ENCODE measurements at places on chromosomes 6 and 20.
A peak's percentile ranks its signal among the peaks of the same experiment; 100 is the strongest.

GRCh38 chr6:9240861-9241260, 805.5 kb upstream of the SLC35B3 start:
- no peak for DNase-seq

DNA sequence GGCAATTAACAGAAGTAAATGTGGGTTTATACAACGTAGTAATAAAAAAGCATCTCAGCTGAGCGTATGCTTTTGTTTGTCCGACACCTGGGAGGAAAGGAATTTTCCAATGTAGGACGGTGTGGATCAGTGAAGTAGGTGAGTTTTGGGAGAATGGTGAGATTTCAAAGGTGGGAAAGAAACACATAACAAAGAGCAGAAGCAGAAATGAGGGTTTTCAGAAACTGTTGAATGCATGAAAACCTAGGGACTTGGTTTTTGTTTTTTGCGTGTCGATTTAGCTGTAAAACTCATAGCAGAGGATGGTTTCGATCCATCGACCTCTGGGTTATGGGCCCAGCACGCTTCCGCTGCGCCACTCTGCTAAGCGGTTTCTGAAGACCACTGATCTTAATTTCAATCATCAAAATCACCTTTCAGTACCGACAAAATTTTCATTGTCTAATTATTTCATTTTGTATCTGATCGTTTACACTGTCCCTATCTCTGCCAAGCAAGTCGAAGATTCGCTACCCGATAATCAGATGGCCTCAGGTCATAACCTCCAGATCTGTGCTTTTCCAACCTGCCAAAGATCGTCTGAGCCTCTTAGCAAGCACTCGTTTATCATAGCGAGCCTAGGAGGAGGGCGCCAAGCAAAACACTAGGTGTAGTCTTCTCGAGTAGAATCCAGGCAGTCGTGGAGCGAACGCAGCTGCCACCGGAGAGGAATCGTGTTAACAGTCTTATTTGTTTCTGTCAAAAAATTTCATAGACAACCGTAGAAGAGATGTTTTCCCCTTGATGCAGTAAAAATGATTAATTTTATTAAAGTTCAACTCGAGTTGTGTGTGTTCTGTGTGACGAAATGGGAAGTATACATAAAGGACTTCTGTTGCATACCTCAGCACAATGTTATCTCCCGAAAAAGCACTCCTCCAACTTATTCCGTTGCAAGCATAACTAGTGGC, 20.9 kb upstream of the POM121L2 start:
- peak; percentile 76 for DNase-seq

DNA sequence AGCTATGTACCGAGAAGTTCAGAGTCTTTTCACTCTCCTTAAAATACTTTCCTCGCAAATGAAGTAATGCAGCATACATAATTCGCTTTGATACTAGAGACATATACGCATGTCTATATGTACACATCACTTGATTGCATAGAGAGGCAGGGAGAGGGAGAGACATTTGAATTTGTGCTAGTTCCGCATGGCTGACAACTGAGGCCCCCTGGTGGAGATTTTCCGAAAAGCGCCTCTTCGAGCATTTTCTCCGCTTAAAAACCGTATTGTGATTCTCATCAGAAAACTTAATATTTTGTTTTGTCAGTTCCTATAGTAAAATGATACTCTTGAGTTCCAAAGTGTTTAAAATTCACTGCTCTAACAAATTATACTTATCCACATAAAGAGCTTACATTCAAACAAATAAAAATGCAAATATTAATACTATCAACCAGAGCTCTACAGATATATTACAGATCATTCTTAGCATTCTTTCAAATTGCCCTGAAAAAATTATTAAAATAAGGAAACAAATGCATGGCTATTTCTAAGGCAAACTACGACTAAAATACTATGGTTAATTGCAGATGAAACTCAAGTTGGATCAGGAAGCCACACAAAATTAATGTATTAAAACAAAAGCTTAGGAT, 637 bp downstream of the MYLK4 start:
- no peak for DNase-seq

- DNase-seq = no peak
These were observed 29.3 kb upstream of the ZBTB24 start for GRCh38 chr6:109512271-109512817.

- peak; percentile 68 for DNase-seq
These were observed 50.7 kb upstream of the CD83 start for GRCh38 chr6:14066782-14067406.

GRCh38 chr20:54116550-54117235, 46.3 kb upstream of the BCAS1 start:
- DNase-seq = no peak

DNA sequence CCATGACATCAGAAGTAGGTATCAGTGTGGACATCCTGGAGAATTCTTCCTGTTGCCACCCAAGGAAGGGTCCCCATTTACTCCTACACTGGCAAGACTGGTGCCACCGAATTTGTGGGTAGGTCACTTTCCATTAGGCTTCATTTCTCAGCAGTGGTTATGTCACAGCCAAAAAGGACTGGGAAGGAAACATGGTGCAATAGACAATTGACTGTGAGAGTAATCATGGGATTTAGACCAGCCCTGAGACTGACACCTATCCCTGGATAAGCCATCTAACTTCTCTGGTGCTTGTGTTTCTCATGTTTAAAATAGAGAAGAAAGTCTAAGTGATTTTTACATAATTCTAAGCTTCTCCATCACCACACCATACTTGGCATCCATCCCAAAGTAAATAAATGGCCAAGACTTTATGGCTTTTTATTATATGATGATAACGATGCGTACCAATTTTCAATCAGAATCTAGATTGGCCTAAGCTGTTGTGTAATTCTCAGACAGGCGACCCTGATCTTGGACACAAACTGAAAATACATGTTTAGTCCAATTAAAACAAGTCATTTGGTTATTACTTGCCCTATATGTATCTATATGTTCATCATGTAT, 10.2 kb downstream of the SMPDL3A start:
- no peak for DNase-seq

DNA sequence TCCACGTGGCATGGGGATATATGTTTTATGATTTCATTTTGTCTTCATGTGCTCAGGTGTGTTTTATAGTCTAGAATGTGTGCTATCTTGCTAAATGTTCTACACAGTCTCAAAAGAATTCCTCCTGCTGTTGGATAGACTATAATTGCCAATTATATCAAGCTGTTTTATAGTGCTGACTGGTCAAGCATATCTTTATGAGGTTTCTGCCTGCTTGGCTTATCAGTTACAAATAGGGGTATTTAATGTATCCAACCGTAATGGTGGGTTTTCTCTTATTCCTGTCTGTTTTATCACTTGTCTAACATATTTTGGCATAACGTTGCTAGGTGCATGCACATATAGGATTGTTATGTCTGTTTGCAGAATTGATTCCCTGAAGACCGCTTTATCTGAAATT, 201.3 kb downstream of the EYS start:
- no peak for DNase-seq

GRCh38 chr6:16414205-16414604, 175.8 kb downstream of the GMPR start:
- no peak for DNase-seq

DNA sequence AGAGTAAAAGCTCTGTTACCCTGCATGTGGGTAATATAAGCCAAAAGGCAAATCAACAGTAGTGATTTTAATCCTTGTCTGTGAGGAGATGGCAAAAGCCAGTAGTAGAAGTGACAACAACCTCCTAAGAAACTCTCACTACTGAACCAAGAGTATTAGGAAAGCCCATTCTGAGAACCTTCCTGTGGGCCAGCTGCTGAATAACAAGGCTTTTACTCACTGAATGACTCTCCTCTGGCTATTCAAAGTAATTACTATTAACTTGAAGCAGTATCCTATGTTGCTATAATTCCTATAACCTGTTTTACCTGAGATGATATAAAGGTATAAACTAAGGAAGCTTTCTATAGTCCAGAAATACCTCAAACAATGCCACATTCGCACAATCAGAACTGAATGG, 55.1 kb downstream of the CHD6 start:
- no peak for DNase-seq

DNA sequence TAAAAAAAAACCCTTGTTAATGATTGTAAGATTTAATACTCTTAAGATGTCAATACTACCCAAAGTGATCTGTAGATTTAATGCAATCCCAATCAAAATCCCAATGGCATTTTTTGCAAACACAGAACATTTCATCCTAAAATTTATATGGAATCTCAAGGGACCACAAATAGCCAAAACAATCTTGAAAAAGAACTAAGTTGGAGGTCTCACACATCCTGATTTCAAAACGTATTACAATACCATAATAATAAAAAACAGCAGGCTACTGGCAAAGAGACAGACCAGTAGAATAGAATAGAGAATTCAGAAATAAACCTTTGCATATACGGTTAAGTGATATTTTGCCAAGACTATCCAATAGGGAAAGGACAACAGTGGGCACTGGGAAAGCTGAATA, 331.9 kb upstream of the JARID2 start:
- DNase-seq = no peak

GRCh38 chr20:3996399-3996798, 19.0 kb downstream of the RNF24 start:
- no peak for DNase-seq

DNA sequence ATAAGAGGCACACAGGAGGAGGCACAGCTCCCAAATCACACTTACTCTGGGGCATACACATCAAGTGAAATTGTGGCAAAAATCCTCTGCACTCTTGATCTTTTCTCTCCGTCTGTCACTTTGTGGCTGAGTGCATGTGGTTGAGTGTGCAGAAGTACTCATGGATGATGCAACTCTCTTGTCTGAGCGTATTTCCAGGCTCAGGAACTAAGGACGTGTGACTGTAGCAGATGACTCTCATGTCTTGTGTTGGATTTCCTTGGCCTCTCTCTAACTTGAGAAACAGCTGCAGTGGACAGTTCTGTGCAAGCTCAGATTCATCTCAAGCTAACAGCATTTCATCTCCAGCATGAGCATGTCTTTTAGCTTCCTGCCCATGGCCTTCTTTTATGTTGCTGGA, 245.4 kb upstream of the FLRT3 start:
- peak; percentile 72 for DNase-seq

DNA sequence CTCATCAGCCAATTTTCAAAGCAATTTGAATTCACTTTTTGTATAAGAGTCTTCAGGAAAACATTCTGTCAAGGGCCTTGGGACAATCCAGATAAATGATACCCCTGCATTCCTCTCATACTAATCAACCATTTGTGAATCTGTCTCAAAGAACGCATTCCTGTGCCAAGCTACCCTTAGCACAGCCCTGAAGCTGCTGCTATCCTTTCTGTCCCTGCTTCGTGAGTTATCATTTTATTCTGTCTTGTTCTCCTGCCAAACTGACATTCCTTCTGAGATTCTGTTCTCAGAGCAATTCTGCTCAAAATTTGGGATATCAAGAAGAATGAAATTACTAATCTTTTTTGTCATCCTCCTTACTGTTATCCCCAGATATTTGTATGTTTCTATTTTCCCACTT, 213.9 kb upstream of the STXBP5 start:
- no peak for DNase-seq

GRCh38 chr20:33180169-33180568, 12.2 kb downstream of the BPIFA2 start:
- DNase-seq = no peak

DNA sequence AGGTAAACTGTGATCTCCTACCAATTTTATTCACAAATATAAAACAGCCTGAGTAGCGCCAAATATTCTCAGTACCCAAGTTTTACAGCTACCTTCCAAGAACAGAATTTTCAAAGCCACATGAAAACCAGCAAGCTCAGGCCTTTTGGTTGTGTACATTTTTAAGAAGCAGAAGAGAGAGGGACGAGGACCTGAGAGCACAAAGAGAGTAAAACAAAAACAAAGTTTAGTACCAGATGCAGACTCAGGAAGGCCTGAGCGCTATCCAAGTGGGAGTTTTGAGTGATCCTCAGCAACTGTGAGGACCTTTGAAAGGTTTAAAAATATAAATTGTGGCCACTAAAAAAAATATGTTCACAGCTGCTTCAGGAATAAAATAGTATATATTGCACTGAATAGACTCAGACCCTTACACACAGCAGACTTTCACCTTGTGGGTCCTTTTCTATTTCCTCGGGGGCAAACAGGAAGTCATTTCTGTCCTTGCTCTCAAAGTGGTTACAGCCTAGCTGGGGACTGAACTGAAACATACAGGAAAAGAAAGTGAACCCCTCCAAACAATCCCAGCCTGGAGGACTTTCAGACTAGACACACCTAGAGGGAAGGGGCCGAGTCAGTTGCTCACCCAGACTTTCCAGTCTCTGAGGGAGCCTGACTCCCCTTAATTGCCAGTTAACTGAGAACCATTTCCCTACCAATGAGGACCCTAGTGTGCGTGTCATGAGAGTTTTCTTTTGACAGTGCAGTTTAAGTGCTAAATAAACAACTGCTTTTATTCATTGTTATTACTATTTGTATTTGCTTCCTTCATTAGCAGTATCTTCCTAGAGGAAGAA, 48.5 kb upstream of the NT5E start:
- no peak for DNase-seq

GRCh38 chr6:72622094-72622940, 453 bp downstream of the KCNQ5 start:
- DNase-seq = peak; percentile 46

DNA sequence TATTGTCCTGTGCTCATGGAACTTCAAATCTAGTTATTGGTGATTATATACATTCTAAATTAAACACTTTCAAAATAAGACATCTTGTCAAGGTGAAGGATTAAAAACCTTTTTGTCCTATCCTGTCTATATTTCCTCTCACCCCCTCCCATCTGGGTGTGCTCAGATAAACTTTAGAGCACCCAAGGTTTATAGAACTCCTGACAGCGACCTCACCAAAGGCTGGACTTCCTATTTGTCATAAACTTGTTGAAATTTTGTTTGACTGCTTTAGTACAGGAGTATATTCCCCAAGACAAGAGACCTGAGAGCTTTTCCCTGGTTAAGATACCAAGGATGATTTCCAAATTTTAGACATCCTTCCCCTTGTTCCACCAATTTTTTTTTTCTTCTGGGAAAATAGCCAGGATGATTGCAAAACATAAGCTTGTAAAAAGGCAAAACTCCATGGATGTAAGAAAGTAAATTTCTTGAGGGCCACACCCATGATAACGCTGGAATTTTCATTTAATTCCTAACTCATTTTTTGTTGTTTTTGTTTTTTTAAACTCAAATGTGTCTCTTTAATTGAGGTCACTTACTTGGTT, 33.0 kb downstream of the CARMIL1 start:
- DNase-seq = peak; percentile 37

DNA sequence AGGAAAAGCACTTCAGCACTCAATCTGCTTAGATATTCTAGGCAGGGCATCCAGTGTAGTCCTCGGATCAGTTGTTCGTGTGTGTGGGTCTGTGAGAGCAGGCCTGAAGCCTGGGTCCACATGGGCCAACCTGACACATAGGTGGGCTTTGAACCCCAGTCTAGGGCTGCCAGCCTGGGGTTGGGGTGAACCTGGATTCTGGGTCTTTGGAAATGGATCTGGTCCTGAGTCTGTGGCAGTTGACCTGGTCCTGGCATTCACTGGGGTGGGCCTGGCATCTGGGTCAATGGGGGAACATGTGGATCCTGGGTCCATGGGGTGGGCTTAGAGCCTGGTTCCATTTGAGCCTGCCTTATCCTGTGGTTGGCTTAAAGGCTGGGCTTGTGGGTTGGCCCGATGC, 492.6 kb upstream of the MAN1A1 start:
- DNase-seq = no peak
